ENCODE measurements at places on chromosomes 5 and 9.

DNA sequence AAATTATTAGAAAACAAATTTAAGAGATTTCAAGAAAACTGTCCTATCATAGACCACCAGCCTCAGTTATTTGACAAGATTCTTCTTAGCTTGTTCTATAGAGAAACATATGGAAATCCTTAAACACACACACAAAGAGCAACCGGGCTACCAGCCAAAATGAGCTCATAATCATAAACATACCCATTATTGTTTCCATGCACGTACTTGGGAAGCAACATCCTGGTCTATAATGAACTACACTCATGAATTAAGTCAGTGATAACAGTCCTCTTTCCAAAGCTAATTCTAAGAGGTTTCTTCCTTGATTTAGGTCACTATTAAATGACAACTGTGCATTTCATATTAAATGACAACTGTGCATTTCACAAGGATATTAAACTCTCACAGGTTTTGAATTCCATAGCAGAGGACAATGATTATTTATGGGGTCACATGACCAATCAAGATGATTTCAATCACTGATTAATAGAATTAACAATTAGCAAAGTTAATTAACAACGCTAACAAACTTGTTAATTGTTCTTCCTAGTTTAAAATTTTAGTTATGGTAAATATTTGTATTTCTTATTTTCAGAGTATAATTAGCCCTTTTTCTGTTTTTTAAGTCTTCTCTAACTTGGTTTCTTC is 77.0 kb downstream of the OXCT1 start:
- DNase-seq, result no peak

DNA sequence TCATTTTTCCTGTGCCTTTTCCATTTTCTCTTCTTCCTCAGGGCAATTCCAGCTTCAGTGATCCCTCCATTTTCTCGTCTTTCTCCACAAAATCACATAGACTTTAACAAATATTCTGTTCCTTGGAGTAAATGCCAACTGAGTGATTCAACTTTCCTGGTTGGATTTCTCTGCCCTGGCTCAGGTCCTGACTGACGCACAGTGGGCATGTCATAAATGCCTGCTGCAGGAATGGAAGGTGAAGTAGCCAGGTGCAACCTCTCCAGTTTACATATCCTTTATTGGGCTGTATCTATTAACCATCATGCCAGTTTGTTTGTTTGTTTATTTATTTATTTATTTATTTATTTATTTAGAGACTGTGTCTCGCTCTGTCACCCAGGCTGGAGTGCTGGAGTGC is 95.1 kb downstream of the MEF2C start:
- DNase-seq, result no peak

- DNase-seq, result no peak
These were observed 177.5 kb downstream of the SYK start for GRCh38 chr9:90979138-90979551.

GRCh38 chr5:68960961-68961360 is 132.9 kb upstream of the SLC30A5 start:
- no peak for DNase-seq

DNA sequence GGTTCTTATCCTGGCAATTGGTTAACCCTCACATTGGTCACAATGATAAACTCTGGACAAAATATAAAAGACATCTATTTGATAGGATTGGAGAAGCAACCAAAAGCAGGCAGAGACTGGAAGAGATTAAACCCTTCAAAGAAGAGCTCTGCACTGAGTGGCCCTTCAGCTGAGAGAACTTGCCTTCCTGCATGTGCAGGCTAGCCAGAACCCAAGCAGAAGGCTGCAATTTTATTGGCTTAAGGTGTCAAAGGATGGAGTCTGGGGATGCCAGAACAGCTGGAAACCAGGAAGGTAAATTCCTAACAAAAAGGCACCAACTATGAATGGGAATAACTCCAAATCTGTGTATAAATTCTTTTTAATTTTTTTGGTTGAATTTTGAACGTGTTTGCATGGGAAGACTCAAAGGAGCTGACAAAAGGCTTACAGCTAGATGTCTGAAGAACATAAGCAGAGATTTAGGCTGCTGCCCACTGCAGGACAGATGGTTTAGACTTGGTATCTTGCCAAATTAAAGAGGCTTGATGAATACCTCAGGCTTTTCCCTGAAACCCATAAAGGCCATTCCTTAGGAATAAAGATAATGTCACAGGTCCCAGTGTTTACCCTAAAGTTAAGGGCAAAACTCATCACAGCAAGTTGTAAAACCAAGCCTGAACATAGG is 66.3 kb downstream of the NR2F1 start:
- no peak for DNase-seq

DNA sequence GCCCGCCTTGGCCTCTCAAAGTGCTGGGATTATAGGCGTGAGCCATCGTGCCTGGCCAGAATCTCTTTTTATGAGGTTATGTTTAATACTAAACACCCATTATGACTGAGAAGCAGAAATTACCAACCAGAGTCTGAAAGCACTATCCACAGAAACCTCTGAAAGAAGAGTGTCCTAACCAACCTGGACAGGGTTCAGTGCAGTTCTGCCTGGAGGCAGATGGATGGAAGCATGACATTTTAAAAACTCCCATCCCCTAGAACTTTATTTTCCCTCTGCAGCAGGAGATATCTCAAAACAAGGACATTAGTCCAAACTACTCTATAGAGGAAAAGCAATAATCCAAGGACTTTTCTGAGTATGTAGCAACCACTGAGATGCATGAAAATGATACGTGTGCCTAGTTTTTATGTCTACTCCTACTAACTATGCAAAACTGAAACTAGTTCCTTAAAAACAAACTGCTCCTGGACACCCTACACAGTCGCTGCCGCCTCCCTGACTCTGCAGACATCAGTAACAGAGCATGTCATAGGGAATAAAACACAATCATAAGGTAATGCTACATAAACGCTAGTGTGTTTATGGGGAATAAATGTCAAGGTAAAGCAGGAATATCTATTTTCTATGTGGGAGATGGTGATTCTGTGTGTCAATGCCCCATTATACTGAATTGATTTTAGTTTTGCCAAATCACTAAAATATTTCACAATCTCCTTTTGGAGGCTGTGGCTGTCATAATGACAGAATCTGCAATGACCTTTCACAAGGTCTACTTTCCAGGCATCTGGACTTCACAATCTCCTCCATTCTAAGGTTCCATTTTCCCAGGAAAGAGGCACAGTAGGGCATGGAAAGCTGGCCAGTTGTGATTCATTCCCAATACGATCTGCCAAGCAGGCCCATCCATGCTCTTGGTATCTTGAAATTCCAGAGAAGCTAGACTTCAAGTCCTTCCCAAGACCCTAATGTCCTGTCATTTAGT is 122.8 kb downstream of the SIL1 start:
- DNase-seq, result no peak

DNA sequence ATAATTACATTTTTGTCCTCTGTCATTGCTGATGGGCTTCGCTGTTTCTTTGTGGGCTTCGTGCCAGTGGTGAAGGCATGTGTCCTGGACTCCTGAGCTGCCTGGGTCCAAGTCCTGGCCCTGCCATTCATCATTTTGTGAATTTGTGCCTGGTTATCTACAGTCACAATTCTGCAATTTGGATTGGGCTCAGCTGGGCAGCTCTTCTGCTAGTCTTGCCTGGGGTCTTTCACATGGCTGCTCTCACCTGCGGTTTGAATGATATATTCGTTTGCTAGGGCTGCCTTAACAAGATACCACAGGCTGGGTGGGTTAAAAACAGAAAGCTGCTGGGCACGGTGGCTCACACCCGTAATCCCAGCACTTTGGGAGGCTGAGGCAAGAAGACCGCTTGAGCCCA is 192.7 kb upstream of the IER5L start:
- DNase-seq, result no peak

DNA sequence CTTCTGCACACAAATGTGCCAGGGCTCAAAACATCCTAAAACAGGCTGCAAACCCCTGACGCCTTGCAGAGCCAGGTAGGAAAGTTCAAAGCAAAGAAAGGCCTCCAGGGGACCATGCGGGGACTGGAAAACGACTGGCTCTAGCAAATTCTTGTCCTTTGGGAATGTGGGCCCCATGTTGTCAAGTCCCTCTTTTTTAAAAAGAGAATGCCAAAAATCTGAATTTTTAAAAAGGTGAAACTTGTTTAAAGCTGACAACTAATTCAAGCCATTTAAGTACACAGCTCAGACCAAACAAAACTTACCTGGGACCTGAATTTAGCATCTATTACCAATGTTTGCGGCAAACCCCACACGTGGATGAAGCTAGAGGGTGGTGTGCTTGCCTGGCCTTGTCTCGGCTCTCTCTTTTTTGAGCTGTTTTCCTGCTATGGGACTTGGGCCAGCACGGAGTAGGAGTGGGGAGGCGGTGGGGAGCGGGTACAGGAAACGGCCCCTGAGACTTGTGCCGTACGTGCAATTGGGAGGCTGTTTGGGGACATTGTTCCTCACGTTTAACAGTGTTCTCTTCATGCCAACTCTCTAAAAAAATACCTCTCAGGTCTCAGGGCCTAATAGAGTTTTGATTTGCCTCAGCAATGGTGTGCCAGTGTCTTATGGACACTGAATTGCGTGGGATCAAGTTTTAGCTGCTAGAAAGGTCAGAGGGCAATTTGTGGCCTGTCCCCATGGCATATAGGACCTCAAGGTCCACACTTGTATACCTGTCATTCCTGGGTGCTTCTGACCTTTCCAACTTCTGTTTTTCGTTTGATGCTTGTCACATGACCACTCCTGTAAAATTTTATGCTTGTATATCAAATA is 15.1 kb upstream of the PHF19 start:
- DNase-seq, result no peak

DNA sequence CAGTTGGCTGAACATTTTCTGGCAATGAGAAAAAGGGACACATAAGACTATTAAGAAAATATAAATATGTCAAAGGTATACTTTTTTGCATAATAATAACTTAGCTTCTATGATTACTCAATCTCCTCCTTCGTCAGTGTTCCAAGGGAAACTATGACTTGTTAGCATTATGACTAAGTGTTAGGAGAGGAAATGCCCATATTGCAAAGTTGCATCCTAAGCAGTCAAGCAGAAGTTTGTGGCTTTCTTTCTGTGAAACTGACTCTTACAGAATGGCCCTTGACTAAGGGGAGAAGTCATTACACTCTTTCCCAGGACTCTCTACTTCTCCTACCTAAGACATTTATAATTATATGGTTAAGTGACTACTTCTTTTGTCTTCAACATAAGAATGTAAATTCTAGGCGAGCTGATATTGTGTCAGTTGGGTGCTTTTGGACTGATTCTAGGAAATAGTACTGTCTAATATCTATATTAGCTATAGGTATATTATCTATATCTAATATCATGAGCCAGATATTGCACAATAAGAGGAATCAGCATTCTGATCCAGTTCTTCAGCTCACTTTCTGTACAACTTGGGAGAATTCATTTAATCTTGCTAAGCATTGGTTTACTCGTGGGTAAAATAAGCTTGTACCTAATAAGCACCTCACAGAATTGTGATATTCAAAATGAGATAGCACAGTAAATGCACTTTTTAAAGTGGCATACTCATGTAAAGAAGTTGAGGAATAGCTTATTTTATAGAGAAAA is 16.4 kb upstream of the SPINK6 start:
- no peak for DNase-seq

DNA sequence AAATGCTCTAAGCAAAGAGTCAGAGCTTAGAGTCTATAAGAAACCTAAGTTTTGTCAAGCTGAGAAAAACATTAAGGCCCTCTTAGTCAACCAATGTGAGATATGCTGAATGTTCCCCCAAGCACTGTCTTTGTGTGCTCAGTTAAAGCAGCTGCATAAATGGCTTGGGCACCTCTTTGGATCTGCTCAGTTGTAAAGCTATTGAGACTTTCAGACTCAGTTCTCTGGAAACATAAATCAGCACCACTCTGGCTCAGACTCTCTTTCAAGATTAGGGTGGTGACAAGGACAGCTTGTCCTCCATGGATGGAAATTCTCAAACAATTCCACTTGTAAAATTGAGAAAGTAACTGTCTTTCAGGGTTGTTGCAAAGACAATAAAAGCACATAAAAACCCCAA is 807.9 kb downstream of the PRELID2 start:
- DNase-seq, result no peak

- no peak for DNase-seq
These were observed 137.9 kb upstream of the GRHPR start for GRCh38 chr9:37284636-37285035.

DNA sequence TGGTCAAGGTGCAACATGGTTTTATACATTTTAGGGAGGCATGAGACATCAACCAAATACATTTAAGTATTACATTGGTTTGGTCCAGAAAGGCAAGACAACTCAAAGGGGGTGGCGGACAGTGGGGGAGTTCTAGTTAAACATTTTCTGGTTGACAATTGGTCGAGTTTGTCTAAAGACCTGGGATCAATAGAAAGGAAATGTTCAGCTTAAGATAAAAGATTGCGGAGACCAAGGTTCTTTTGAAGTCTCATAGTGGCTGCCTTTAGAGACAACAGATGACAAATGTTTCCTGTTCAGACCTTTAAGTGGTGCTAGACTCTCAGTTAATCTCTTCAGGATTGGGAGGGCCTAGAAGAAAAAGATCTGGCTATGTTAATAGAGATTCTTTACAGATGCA is 47.7 kb upstream of the TTC39B start:
- DNase-seq, result no peak

- DNase-seq, result no peak
These were observed 40.4 kb downstream of the ACTBL2 start for GRCh38 chr5:57442080-57442839.

GRCh38 chr5:73797132-73797510 is 171.1 kb downstream of the ARHGEF28 start:
- no peak for DNase-seq

GRCh38 chr5:140083650-140084049 is 30.3 kb upstream of the PURA start:
- no peak for DNase-seq

DNA sequence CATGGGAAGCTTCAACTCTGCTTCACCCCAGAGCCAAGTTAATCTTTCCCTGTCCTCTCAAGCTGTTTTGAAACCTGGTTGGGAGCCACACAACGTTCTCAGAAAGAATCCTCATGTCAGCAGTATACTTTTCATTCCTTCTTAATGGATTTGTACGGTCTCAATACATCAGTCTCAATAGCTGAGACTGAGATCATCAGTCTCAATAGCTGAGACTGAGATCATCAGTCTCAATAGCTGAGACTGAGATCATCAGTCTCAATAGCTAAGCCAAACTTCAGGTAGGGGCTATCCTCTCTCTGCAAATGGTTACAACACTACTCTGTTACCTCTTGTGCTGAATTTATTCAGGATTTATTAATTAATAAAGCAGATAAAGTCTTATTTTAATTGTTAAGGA is 1317.4 kb upstream of the CDH9 start:
- DNase-seq, result no peak

DNA sequence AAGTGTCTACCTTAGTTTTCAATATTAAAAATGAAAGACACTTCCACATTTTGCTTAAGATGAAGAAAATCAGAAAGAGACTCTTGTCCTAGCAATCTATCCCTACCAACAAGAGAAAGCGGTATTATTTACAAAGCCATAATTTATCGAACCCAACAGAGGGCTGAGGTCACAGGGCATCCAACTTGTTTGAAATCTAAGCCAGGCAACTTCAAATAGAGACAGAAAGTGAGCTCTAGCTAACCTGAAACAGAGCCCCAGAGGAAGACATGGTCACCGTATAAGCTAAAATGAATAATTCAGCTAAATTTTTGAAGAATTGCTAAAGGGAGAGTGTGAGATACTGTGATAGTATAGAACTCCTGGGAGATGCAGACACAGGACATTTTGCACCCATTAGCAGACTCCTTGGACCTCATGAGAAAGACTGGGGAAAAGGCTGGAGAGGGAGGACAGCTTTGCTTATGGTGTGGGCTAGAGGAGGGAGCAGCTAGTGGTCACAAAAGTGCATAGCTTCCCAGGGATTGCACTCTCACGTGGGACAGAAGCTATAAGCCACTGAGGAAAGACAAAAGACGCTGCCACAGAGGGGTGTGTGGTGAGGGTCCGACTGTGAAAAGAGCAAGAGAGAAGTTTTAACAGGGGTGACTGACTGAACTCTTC is 624.2 kb upstream of the GRIN3A start:
- no peak for DNase-seq

GRCh38 chr5:178522361-178522760 is 67.8 kb downstream of the COL23A1 start:
- no peak for DNase-seq
